Amniotic stem cell (primary cell): ENCODE measurements at places on chromosomes 1 and 21.

DNA sequence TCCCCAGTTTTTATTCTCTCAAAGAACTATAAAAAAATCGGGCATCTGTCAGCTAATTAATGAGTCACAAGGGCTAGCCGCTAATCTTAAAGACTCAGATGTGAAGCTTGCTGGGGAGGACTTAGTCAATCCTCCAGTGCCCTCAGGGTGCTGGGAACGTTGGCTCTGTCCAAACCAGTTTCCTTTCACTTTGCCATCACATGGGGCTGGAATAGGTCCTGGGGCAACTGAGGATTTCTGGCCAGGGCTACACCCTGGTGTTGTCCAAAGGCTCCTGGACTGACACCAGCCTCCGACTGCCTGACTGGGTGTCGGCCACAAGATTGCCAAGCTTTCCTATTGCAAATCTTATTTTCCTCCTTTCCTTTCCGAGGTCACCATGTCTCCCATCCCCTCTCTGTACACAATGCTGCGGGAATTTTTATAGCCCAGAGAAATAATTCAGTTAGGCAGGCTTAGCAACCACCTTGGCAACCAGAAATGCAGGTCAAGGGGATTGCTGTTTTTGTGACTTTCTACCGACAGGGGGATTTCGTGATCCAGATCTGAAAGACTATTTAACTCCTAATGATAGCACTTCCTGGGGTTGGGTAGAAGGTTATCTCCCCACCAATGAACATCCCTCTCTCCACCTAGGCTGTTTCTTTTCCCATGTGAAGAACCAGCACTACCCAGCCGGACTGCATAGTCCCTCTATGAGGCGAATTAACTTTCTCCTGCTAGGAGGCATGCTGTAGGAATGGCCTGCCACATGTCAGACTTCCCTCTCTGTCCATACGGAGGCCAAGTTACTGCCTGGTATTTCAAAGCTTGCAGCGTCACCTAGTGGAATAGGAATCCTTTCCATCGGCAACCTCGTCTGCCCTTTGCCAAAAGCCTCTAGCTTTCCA lies 29.9 kb upstream of the CTBS start:
- DNase-seq = peak; percentile 92

DNA sequence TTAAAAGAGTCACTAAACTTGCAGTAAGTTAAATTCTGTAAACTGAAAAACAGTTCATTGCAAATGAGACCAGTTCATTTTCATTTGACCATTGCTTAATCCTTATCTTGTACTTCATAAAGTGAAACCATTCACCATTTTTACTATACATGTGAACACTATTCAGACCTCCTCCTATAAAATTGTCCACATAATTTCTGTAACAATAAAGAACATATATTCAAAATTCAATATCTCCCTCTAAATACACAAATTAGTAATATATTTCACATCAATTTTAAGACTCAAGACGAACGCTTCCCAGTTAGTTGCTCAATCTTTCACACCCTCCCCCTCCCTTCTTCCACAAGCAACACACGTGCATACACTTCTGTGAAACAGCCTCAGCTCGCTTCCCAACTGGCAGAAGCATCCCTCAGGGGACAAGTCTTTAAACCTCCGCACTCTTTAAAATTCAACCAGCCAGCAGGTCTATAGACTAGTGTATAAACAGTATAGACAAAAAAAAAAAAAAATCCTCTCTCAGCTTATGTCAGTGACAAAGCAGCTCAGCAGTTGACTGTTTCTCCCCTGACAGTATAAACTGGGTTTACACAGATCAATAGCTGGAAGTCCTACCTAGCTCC lies 99.6 kb downstream of the DENND1B start:
- no peak for DNase-seq

DNA sequence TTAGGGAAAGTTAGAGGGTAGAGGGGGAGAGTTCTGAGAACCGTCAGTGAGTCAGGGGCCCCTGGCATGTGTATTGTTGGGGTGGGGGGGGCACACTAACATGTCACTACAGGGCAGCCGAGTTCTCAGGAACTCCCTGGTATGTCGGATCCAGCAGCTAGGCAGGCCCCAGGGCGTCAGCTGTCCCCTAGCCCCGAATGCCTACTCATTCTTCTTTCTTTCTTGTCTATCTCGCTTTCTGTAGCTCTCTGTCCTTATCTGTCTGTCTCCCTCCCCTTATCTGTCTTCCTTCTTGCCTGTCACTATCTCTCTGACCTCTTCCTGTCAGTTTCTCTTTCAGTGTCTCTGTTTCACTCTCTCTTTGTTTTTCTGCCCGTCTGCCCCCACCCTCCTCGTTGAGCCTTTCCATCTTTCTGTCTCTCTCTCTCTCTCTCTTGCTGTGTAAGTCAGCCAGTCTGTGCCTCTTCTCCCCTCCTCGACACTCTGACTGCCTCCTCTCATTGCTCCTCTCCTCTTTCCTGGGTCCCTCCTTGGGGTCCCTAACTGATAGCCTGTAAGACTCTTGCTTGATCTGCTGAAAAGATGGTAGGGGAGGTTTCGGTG lies 2.4 kb downstream of the NTRK1 start:
- DNase-seq = no peak

DNA sequence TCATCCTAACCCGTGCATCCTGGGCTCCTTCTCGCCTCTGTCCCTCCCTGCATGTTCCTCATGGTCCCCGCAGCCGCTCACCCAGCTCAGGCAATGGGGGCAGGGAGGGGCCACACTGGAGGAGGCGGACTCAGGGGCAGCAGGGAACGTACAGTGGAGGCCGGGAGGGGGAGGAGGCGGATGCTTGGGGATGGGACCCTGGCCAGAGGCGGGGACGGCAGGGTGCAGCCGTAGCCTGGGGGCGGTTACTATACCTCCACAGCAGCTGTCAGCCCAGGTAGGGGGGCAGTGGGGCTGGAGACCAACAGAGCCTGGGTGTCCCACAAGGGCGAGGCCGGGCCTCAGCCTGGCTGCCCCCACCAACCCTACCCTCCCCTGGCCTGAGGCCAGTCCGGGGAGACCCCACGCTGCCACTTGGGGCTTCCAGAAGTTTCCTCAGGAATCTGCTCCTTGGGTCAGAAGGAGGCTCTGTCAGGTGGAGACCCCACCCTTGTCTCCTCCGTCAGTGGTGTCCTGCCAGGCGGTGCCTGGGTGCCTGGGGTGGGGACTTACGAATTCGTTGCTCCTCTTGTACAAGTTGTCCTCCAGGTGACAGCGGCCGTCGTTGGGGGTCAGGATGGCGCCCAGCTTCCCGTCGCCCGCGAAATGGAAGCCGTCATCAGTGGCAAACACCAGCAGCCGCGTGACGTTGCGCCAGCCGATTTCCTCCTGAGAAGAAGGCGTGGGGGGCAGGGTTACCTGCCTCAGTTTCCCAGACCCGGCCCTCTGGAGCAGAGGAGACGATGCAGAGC lies 20.7 kb downstream of the ITGB2 start:
- no peak for DNase-seq

GRCh38 chr1:33436557-33437285 lies 5.8 kb upstream of the PHC2 start:
- DNase-seq = no peak

DNA sequence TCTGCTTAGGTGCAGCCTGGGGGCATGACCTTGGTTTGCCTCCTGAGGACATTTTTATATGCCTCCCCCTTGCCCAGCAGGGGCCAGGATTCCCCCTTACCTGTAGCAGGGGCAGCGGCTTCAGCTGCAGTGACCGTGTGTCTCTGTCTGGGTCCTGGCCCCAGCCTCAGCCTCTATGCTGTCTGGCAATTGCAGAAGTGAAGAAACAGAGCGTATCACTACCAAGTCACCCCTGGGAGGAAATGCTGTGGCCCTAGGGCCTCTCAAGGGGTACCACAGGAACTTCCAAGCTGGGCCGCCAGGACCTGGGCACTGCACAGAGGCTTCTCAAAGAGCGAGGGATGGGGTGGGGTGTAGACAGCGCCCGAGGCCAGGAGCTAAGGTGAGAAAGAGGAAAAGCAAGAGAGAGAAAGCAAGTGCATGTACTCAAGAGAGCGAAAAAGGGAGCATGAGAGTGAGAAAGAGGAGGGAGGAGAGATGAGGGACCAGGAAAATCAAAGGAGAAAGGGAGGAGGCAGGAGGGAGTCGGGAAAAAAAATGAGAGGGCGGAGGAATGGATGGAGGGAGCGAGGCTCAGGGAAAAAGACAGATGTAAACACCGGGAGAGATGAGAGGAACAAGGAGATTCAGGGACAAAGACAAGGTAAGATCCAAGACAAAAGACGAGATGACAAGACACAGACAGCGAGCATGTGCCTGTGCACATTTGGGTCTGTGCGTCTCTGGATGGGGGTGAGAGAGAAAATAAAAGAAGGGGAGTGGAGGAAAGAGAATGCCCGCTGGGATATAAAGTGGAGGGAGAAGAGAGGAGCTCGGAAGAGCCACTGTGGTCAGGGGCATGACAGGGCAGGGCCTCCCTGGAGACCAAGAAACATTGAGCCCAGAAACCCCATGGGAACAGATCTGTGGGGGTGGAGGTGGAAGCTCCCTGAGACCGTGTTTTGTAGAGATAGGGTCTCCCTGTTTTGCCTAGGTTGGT lies at the start of gene PTAFR:
TSS of gene PTAFR (minus strand) at position 199 of the 979 bp plus-strand sequence. CDS start 25,669 bp downstream, outside the sequence.
- no peak for DNase-seq

DNA sequence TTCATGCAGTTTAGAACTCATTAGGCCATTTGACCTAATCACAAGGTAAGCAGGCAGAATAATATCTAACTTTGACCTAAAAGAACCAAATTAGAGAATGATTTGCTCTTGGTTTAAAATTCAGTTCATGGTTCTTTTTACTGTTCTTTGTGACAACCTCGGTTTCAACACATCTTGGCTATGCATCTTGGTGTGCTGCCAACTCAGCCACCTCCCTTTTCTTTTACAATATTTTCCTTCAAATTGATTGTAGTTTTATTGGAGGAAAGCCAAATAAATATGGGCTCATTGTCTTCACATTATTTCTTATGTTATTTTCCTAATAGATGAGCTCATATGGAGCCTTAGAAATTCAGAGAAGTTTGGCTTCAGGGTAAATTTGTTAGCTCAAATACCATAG lies 338.3 kb downstream of the SIPA1L2 start:
- no peak for DNase-seq

DNA sequence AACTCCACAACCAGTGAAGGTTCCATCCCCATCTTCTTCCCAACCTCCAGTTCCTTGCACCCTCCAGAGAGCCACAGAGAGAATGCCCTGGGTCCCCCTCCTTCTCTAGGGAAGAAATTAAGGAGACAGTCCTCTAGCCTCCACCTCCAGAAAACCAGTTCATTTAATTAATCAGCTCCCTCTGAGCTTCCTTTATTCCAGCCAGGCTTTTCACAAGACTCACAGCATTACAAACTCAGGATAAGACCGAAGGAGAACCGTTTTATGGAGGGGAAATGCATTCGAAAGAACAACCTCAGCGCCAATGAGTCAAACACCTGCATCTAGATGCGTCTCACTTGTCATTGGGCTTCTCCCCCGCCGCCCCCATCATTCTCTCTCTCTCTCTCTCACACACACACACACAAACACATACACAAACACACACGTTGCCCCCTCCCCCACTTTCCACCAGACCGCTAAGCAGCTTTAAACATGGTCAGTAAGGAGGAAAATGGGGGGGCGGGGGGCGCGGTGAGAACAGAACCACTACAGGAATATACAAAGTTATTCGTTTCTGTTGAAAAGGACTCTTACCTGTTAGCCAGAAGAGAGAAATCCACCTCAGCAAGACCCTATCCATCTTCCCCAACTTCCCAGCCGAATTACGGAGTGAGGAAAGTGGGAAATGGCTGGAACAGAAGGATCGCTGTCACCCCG lies 544 bp downstream of the ILDR2 start:
- DNase-seq = no peak

DNA sequence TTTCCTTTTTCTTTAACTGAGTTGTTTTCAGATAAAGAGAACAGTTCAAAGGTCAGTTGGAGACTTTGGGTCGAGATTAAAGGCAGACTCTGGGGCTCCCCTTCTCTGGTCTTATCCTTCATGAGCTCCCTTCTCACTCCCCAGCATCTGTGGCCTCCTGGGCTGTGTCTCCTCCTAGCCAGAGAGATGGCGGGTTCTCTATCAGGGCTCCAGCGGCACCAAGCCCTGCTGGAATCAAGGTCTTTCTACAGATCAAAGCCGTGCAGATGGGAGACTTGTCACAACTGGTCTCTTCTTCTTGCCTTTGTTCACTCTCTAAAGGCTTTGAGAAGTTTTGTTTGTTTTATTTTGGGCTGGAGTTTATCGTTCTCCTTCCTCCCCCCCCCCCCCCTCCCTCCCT lies 373.7 kb upstream of the C1orf174 start:
- DNase-seq = no peak

DNA sequence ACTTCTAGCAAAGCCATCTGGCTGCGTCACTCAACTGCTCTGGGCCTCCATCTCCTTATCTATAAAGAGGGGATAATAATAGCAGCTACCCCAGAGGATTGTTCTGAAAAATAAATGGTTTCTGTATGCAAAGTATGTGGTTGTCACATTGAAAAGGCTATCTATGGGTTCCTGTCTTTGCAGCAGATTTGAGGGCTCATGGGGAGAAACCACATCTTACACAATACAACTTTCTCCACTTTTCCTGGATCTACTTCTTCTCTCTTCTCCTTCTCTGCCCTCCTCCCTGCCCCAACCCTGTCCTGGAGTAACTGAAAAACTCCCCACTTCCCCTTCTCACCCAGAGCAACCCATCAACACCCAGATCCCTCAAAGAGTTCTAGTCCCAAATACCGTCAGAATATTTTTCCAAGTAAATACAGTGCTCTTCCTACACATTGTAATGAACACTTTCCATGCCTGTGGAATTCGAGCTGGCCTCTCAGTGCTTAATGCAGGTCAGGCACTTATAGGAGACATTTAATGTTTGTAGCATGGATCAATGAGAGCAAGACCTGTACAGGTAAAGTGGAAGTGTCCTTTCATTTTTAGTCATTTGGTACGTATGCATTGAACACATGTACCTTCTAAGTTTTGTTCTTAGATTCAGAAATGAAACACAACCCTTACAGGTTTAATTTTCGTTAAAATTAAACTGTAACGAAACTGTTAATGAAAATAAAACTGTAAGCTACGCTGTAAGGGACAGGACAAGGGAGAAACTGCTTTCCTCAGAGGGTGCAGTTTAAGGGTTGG lies 131.9 kb downstream of the AK5 start:
- DNase-seq = no peak

- no peak for DNase-seq
Measured at GRCh38 chr1:52659356-52659755, 26.4 kb downstream of the SHISAL2A start.

DNA sequence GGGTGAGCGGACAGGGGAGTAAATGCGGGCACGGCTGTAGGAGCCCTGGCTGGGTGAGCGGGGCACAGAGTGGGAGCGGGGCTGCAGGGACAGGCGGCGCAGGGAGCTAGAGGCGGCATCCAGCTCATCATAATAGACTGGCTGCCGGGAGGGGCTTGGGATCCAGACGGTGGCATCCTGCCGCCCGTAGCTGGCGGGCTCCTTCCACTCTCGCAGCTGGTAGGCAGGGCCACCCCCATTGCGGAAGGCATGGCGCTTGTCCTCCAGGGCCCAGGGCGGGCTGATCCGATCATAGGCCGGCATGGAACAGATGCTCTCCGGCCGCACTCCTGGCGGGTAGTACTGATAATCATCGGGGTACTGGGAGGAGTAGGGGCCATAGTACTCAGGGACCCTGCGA lies 43.7 kb upstream of the GOLT1A start:
- no peak for DNase-seq

- no peak for DNase-seq
Measured at GRCh38 chr21:42434884-42435283, 31.2 kb downstream of the UBASH3A start.
